Head of caudate nucleus (tissue), 42 donors: ENCODE measurements at places on chromosomes 5 and 9.

GRCh38 chr5:60522292-60522905, 177.6 kb downstream of the DEPDC1B start:
- no peak for DNase-seq

- DNase-seq, result no peak
Observed at GRCh38 chr9:78900500-78900899, 603.6 kb downstream of the PSAT1 start.

- peak; percentile 36 for DNase-seq
Observed at GRCh38 chr5:56951126-56951945, 587 bp downstream of the MIER3 start.

DNA sequence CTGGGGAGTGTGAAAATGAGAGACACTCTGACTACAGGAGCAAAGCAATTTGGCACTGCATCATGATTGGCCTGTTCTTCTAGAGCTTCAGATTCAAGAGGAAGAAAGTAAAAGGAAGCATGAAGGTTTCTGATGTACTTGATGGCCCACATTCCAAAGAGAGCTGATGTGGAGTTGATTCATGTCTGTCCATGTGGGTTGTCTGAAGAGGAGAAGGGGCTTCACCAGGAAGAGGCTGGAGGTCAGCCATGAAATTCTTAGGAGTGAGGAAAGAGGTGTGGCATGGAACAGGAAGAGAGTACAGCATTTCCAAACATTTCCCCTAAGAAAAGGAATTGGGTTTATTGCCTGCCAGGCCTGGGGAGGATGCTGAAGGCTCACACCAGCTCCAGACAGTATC, 70.7 kb downstream of the PTCD2 start:
- no peak for DNase-seq

DNA sequence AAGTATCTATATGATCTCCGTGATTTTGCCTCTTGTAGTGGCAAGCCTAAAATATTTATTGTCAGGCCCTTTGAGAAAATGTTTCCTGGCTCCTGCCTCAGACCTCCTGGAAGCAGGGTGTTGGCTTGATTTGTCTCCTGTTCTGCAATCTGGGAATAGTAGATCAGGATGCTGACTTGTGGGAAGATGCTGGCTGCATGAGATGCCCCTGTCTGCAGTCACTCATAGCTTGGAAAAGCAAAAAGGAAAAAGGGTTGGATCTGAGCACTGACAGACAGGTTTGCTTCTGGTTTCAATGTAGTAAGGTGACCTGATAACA, 16.7 kb downstream of the TJP2 start:
- no peak for DNase-seq

GRCh38 chr5:58803056-58803455, 220.2 kb downstream of the RAB3C start:
- DNase-seq, result no peak
